ENCODE measurements at places on chromosomes 5 and 9. TPM values are rescaled to one million over a fixed set of nuclear protein-coding genes. Genes with fewer than 3 reads are reported as not detected.

Gene SPOCK1
- not detected for total RNA-seq

Gene RMRP
- 11,549 TPM for total RNA-seq

GRCh38 chr9:119053070-119053469, 316.2 kb downstream of the BRINP1 start:
- DNase-seq: no peak
- no peaks in the 10 kb centered on the region for H3K4me1 ChIP-seq
- H3K36me3 ChIP-seq: no peaks in the 10 kb centered on the region
- H3K27ac ChIP-seq: no peak overlapping the region
- H3K4me3 ChIP-seq: no peak overlapping the region

DNA sequence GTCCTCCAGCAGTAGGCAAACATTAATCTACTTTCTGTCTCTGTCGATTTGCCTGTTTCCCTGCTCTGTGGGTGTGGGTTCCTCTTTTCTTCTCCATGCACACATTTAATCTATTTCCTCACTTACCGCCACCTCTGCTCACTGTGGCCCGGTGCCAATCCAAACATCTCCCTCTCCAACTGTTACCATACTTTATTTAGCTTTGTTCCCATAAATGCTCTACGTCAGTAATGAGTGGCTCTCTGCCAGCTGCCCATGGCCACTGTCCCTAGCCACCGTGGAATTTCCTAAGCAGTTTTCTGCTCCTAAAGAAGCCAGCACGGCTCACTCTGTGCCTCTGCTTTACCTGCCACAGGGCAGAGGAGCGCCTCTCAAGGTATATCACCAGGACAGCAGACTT, 19.5 kb upstream of the GOLPH3 start:
- H3K27ac ChIP-seq: no peak overlapping the region
- H3K4me3 ChIP-seq: no peak overlapping the region
- H3K27me3 ChIP-seq: no peaks in the 10 kb centered on the region
- DNase-seq: no peak
- no peaks in the 10 kb centered on the region for H3K4me1 ChIP-seq
- no peaks in the 10 kb centered on the region for H3K36me3 ChIP-seq

- H3K36me3 ChIP-seq: no peaks in the 10 kb centered on the region
- no peaks in the 10 kb centered on the region for H3K4me1 ChIP-seq
- DNase-seq: no peak
- no peak overlapping the region for H3K27ac ChIP-seq
Observed at GRCh38 chr5:96434201-96434645, 1.2 kb upstream of the PCSK1 start.

- no peaks in the 10 kb centered on the region for H3K36me3 ChIP-seq
- no peak overlapping the region for H3K4me3 ChIP-seq
- no peaks in the 10 kb centered on the region for H3K27me3 ChIP-seq
- no peaks in the 10 kb centered on the region for H3K4me1 ChIP-seq
Observed at GRCh38 chr5:1062761-1063568, 48.9 kb downstream of the SLC12A7 start.

DNA sequence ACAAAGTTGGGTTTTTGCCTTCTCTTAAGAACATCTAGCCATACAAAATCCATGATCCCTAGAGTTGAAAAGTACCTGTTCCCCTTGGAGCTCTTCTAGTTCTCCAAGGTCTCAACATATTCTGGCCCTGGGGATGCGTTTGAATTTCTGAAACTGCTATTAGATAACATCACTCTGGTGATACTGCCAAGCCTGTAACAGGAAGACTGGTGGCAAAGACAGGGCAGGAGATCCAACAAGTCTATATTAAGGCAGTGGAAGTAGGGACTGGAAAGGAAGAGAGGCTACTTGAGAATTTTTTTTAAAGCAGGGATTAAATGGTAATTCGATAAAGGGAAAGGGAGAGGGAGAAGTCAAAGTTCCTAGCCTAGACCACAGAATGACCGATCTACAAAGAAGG, 211.5 kb downstream of the TSSK1B start:
- no peaks in the 10 kb centered on the region for H3K36me3 ChIP-seq
- no peak for DNase-seq
- H3K27ac ChIP-seq: no peak overlapping the region
- no peaks in the 10 kb centered on the region for H3K27me3 ChIP-seq

GRCh38 chr5:77957516-77957915, 181.4 kb upstream of the TBCA start:
- DNase-seq: no peak
- no peaks in the 10 kb centered on the region for H3K36me3 ChIP-seq
- H3K27ac ChIP-seq: no peak overlapping the region
- no peak overlapping the region for H3K4me3 ChIP-seq
- no peaks in the 10 kb centered on the region for H3K4me1 ChIP-seq

Data from CD8-positive, alpha-beta memory T cell (primary cell).